ENCODE measurements at places on chromosomes 2 and 18.
A peak's percentile ranks its signal among the peaks of the same experiment; 100 is the strongest.

- no peak for DNase-seq
These were observed 31.2 kb upstream of the RMP24 start for GRCh38 chr18:35941299-35941698.

GRCh38 chr2:20226152-20226545 lies 1.2 kb upstream of the SDC1 start:
- DNase-seq = no peak

DNA sequence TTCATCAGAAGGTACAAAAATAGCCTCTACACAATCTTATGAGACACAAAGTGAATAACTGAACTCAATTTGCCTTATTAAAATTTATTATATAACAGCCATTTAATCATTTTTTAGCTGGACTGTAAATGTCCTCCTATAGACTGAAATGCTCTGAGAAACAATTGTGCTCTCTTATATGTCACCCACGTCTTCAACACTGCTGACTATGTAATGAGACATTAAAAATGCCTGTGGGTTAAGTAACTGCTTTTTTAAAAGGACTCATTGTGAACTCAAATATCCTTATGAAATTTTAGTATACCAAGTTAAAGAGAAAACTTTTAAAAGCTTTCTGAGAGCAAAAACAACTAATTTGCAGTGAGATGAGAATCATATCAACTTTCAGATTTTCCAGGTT lies 10.4 kb upstream of the GALNT1 start:
- DNase-seq = no peak

DNA sequence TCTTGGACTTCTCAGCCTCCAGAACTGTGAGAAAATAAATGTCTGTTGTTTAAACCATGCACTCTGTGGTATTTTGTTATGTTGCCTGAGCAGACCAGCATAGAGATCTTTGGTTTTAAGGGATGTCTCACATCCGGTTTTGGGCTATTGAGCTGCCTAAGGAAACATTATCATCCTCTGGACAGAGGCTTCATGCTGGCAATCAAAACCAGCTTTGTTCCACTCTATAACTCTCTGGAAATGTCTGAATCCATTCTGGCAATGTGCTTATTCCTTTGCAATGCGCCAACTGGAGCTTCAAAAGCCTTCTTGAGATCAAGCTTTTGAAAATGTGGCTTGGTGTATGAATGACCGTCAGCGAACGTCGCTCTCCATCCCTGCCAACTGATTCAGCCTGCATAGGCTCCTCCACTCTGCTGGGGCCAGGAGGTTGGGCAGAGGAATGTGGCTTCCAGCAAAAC lies 183.6 kb upstream of the MGAT5 start:
- no peak for DNase-seq

DNA sequence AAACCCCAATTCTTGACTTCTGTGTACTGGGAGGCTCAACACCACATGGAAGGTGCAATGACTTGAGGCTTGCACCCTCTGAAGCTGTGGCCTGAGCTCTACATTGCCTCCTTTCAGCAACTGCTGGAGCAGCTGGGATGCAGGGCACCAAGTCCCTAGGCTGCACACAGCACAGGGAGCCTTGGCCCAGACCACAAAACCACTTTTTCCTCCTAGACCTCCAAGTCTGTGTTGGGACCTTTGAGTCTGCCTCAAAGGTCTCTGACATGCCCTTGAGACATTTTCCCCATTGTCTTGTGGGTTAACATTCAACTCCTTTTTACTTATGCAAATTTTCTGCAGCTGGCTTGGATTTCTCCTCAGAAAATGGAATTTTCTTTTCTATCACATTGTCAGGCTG lies 62.6 kb upstream of the KCNE4 start:
- DNase-seq = no peak

DNA sequence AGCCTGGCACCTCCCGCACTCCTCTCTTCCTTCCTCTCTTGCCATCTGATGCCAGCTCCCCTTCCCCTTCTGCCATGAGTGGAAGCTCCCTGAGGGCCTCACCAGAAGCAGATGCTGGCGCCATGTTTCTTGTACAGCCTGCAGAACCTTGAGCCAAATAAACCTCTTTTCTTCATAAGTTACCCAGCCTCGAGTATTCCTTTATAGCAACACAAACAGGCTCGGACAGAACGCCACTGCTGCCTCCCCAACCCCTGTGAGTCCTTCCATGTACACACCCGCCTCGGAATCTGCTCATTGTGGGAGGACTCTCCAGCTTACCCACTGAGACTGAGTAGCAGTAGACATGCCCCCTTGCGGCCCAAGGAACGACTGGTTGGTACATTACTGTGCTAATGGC lies 8.3 kb upstream of the RPS7 start:
- DNase-seq = no peak

DNA sequence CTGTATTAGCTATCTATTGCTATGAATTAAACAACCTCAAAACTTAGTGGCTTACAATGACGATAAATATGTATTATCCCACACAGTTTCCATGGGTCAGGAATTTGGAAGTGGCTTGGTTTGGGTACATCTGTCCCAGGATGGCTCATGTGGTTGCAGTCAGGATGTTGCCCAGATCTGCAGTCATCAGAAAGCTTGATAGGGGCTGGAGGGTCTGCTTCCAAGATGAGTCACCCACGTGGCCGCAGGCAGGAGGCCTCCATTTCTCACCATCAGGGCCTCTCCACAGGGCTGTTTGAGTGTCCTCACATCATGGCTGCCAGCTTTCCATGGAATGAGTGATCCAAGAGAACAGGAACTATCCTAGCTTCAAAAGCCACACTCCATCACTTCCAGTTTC lies 46.4 kb downstream of the CHRNA1 start:
- no peak for DNase-seq

GRCh38 chr18:54169431-54170403 lies 54.8 kb downstream of the MBD2 start:
- no peak for DNase-seq

DNA sequence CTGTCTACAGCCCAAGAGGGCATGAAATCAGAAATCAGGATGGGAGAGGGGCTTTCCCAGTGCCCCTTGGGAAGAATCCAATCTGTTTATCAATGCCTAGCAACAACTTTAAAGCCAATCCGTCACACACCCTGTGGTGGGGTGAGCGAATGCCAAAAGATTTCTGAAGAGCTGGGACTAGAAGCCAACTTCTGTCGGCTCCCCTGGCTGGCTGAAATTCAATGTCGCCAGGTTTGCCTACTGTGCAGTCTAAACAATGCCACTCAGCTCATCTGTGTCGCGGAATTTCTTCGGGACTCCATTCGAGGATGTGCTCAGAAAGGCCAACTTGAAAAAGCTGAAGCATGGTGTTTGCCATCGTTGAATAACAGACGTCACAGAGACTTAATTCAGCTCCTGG lies 31.5 kb upstream of the NCKAP5 start:
- DNase-seq = no peak

DNA sequence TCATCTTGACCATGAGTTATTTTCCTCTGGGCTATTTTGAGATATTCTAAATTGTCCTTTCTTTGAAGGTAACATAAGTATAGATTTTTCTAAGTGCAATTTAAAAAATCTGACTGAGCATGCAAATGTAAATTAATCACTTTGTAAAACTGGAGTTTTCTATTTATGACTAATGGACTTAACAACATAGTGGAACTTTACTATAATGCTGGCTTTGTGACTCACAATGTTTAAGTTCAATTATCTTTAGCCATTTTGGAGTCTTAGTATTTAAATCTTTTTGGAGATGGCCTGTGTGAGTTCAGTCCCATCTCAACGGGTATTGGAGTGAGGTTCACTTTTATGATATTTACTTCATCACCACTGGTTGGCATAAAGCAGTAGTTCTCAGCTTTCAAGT lies 35.2 kb upstream of the NOSTRIN start:
- DNase-seq = no peak

DNA sequence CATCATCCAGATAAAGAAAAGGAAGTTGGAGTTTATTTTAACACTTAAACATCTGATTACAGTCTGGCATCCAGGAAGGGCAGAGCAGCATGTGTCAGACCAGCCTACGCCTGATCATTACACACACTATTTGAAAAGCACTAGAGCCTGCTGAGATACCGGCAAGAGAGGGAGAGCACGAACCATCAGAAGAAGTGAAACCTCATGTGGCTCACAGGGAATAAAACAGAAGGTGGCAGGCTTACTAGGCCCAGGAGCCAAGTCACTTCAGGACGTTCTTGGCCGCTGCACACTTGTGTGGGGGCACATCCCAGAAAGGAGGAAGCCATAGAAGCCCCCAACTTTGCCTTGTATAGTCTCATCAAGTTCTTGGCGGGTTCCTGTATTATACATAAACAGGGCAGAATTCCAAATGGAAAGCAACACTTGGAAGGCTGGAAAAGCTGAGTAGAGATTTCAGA lies 105.5 kb downstream of the UGGT1 start:
- DNase-seq = peak; percentile 9

DNA sequence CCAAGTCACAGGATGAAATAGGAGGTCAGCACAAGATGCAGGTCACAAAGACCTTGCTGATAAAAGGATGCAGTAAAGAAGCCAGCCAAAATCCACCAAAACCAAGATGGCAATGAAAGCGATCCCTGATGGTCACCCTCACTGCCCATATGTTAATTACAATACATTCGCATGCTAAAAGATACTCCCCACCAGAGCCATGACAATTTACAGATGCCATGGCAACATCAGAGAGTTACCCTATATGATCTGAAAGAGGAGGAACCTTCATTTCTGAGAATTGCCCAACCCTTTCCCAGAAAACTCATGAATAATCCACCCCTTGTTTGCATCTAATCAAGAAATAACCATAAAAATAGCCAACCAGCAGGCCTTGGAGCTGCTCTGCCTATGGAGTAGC lies 709.8 kb downstream of the METTL4 start:
- no peak for DNase-seq

DNA sequence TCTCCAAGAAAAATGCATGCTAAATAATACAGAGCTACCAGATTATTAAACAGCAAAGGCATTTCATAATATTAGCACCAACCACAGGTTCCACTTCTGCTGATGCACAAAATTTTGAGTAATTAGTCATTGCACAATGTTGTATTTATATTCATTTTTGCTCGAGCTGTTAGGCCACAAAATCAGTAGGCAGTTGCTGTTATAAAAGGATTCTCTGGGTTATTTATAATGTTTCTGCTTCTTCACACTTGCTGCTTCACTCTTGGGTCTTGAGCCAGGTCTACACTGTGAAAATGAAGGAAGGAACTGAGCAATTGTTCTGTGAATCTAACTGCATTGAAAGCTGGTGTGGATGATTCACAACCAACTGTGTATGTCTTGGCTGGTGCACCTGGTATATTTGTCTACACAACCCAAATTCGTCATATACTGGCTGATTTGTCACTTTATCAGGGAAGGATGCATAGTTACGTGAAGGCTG lies 38.3 kb downstream of the MRPL33 start:
- DNase-seq = peak; percentile 50

GRCh38 chr2:162821176-162821575 lies 17.4 kb downstream of the KCNH7 start:
- no peak for DNase-seq

DNA sequence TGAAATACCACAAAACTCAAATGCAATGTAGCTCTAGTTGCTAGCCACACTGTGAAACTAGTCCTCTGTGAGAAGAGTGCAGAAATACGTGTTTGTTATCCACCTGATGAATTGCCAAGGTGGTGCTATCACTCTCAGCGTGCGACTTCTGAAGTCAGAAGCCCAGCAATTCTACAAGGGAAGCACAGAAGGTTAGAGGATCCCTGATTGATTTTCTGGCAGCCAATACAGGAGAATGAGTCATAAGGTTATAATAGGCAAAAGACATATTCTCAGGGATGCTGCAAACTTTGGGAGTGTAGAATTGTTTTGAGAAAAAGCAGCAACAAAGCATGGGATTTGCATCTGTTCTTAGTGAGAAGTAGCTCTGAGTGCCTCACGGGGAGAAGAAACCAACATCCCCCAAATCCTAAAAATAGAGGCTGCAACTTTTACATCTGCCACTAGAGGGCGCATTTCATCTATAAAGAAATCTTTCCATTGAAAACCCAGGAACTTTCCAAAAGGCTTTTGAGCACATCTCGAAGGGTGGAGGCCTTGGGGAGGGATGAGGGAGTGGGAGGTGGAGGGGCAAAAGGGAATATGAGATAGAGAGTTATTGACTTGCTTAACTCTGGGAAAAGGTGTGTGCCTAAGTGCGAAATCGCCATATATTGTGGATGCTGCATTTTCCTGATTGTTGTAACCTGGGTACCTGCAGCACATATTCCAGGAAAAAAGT lies 78.0 kb downstream of the TMEM182 start:
- peak; percentile 7 for DNase-seq

GRCh38 chr2:68432696-68433658 lies 34.1 kb downstream of the FBXO48 start:
- no peak for DNase-seq

DNA sequence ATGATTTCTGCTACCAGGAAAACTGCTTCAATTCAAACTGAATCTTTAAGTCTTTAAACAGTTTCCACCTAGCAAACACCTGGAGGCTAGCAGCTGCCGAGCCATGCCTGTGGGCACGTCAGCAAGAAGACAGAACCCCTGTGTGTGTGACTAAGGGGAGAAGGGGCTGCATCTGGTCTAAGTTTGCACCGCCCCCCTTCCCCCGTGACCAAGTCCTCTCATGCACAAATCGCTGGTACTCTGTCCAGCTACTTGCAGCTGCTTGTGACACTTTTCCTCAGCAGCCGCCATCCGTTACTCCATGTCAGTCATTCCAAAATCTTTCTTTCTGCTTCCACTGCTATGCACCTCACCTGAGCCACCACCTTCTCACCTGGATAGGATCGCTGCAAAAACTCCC lies 355.0 kb downstream of the SS18 start:
- DNase-seq = no peak

DNA sequence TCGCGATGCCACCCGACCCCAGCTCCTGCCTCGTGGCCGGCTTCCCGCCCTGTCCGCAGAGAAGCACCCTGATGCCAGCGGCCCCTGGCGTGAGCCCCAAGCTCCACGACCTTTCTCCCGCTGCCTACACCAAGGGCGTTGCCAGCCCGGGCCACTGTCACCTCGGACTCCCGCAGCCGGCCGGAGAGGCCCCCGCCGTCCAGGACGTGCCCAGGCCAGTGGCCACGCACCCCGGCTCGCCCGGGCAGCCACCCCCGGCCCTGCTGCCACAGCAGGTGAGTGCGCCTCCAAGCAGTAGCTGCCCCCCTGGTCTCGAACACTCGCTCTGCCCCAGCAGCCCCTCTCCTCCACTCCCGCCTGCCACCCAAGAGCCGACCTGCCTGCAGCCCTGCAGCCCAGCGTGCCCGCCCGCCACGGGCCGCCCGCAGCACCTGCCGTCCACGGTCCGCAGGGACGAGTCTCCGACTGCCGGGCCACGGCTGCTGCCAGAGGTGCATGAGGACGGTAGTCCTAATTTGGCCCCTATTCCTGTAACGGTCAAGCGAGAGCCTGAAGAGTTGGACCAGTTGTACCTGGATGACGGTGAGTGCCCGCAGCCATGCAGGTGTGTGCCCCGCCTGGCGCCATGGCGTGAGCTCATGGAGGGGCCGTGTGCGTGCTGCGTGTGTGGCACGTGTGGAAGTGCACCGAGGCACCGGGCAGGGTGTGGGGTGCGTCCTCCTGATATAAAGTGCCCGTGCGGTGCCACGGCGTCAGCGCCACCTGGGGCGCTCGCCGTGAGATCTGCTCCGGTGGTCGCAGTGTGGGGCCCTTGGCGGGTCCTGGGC lies 90.8 kb downstream of the NFATC1 start:
- DNase-seq = peak; percentile 9
